Nucleus accumbens (tissue), 56 donors: ENCODE measurements at places on chromosomes 7 and 10.

DNA sequence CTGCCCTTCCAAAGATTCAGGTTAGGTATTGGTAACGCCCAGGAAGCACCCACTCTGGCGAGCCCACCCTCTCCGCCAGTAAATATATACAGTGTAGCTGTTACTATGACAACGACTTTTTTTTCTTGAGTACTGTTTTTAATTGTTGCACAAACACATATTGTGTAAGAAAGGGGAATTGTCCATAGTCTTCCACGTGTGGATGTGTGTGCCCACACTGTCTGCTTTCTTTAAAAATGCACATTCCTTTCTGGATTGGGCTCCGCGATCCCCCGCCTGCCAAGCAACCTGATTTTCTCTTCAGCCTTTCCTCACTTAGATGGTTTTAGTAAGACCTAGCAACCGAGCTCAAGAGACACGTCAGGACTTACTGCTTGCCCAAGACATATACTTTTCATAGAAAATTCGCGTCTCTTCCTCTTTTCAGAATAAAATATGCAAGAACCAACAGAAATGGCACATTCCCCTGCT, 247.8 kb downstream of the EBF3 start:
- no peak for DNase-seq

DNA sequence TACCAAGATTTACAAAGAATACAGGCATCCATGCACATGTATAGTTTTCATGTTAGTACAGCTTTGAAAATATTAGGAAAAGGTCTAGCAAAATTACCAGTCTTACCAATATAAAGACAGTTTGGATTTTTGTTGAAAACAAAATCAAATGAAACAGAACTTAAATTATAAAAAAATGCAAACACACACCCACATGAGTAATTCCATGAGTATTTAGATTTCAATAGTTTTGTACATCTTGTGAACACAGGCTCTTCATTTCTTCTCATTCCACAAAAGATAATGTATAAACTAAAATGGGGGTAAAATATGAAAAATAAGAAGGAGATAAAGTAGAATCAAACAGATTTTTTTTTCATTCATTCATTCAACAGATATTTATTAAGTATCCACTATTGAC, 682.2 kb upstream of the ANKRD30A start:
- DNase-seq, result no peak

- DNase-seq, result no peak
Measured at GRCh38 chr7:18538554-18539250, 43.2 kb downstream of the HDAC9 start.

GRCh38 chr7:106269254-106269961, 15.4 kb downstream of the NAMPT start:
- no peak for DNase-seq

GRCh38 chr7:19410106-19410505, 264.9 kb upstream of the FERD3L start:
- no peak for DNase-seq

GRCh38 chr10:61792097-61792716, 109.3 kb upstream of the ARID5B start:
- DNase-seq, result no peak

DNA sequence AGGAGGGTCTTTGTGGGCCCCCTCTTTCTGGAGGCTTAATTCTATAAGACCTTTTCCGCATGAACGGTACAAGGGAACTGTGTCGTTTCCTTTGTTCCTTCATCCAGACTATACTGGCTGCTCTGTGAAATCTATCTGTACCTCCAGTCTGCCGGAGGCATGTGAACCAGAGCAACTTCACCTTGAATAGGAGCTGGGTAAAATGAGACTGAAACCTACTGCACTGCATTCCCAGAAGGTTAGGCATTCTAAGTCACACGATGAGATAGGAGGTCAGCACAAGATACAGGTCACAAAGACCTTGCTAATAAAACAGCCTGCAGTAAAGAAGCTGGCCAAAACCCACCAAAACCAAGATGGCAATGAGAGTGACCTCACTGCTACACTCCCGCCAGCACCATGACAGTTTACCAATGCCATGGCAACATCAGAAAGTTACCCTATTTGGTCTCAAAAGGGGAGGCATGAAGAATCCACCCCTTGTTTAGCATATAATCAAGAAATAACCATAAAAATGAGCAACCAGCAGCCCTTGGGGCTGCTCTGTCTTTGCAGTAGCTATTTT, 36.8 kb upstream of the INPP5F start:
- no peak for DNase-seq

GRCh38 chr10:13068484-13068883, 31.5 kb upstream of the OPTN start:
- no peak for DNase-seq

- DNase-seq, result no peak
Measured at GRCh38 chr10:94125856-94126255, 132.1 kb downstream of the PLCE1 start.

GRCh38 chr10:91775731-91776130, 22.5 kb upstream of the TNKS2 start:
- no peak for DNase-seq

- no peak for DNase-seq
Measured at GRCh38 chr10:14385596-14386593, 55.2 kb upstream of the FRMD4A start.

- DNase-seq, result no peak
Measured at GRCh38 chr10:16735671-16736070, 81.6 kb downstream of the RSU1 start.

DNA sequence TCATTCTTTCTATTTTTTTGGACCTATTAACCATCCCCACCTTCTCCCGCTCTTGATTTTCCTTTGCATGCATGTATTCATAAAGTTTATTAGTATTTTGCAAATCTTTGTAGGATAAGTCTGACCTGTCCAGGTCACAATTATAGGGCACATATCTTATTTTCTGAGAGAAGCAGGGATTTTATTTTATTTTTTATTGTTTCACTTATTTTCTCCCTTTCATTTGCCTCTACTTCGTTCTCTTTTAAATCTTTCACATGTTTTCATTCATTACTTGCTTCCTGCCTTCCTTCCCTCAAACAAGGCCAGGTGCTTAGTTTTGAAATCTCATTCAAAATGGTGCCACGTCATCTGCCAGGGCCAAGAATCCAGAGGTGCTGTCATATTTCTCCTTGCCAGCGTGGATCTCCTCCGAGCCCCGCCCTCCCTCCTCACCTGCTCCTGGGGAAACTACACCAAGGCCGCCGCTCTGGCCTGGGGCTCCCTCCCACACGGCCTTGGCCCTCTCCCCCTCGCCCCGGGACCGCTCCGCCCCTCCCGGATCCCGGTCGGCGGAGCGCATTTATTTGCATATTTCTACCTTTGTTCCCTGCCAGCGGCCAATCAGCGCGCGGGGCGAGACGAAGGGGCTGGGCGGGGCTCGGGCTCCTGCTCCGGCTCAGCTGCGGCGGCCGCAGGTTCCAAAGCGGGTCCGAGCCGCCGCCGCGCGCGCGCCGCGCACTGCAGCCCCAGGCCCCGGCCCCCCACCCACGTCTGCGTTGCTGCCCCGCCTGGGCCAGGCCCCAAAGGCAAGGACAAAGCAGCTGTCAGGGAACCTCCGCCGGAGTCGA, at the start of gene TSPAN13:
TSPAN13 (plus strand) TSS at position 654 of the 830 bp plus-strand sequence. CDS start 213 bp downstream, outside the sequence.
- DNase-seq, result peak; percentile 48

DNA sequence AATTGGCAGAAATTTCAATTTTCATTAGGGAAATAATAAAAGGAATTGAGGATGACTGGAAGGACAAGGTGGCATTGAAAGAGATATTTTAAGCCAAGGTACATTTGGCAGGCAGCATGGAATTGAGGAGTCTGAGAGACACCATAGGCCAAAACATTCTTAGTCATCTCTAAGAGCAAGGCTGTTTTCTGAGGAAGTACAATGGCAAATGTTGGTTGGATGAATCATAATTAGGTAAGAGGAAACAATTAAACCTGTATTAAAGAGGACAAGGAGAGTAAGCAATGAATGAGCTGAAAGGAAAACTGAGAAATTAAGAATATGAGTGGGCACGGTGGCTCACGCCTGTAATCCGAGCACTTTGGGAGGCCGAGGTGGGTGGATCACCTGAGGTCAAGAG, 86.3 kb downstream of the MRPL32 start:
- DNase-seq, result no peak

GRCh38 chr10:113665806-113666354, 2.0 kb upstream of the NRAP start:
- DNase-seq, result no peak

GRCh38 chr7:157395206-157395605, 58.4 kb downstream of the DNAJB6 start:
- DNase-seq, result no peak

GRCh38 chr10:3982746-3983442, 197.9 kb upstream of the KLF6 start:
- no peak for DNase-seq

DNA sequence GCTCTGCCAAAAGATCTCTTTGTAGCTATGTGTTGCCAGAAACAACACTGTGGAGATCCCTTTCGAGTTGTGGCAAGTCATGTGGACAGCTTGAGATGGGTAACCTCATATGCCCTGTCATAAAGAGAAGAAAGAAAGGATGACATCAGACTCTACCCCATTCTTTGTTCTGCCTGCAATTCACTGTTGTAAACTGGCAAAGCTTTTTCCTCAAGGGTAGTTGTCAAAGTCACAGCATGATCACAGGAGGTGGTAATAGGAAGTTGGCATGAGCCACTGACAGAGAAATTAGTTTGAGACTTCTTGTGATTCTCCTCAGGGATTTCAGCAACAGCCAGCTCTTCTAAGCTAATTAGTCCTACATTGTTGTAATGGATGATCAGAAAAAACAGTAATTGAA, 19.4 kb upstream of the MINDY3 start:
- no peak for DNase-seq

- DNase-seq, result no peak
Measured at GRCh38 chr7:24860611-24861010, 103.3 kb upstream of the GSDME start.

- no peak for DNase-seq
Measured at GRCh38 chr7:93188870-93189634, 37.2 kb downstream of the HEPACAM2 start.

DNA sequence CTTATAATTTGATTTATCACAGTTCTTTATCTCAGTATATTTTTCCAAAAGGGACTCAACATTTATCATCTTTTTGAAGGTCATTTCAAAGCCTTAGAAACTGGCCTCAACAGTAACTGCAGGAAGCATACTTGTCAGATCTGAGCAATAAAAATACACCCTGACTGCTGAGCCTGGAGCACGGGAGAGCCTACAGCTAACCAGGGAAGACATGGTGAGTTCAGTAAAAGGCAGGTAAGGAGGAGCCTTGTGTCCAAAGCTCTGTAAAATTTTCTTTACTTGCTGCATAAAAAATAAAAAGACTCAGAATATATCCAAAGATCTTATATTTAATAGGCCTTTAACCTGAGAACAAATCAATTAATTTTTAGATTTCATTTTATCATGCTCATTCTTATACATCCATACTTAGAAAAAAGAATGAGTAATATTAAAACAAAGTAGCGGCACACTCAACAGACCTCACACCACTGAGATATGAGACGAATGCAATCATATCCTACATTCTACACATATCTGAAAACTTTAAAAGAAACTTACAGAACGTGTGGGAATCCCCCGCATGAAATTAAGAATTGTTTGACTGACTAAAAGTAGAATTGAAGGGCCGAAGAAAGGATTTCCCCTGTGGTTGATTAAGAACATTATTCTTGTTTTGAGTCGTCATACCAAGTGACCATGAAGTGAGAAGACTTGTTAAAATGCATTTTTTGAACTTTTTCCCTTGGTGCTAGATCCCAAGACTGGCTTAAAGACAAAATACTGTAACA, 296.4 kb upstream of the MKLN1 start:
- no peak for DNase-seq

- no peak for DNase-seq
Measured at GRCh38 chr10:24494236-24494635, 229.5 kb downstream of the ARHGAP21 start.

DNA sequence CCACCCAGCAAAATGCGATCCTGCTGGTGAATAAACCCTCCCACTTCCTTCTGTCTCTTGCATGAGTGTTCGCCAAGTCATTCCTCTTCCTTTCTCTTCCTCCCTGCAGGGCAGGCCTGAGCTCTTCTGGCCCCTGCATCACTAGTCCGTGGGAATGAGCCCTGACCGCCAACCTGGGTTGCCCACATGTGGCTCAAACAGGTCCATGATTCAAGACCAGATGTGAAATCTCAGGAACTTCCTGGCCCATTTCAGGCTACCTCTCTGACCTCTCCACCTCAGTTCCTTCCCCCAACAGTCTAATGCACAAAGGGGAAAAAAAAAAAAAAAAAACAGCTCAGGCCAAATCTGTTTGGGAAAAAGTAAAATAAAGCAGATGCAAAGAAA, 5.4 kb upstream of the YWHAG start:
- DNase-seq, result no peak

- DNase-seq, result no peak
Measured at GRCh38 chr7:69318794-69319193, 279.5 kb upstream of the AUTS2 start.

DNA sequence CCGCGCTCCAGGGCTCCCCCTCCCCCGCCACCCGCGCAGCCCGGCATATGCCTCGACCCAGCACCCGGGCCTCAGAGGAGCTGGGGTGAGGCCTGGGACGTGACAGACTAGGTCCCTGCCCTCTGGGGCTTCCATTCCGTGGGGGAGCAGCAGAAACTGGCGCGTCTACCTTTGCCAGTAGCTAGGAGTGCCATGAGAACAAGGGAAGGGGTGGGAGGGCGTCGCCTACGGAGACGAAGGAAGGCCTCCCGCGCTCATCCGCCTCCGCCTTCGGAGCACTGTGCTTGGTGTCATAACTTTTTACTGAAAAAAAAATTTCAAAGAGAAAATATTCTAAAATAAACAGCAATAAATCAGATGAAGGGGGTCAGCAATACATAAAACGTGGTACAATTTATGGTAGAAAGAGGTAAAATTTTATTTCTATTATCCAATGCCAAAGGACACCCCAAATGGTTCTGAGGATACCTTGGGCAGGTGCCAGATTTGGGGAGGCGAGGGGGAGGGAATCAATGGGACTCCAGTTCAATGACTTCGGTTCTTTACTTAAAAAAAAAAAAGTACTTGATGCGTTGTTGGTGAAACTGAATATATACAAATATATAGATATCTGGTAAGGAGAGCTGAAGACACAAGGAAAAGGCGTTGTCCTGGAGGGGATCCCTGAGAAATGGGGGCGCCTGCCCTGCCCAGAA, 35.1 kb upstream of the GRID1 start:
- no peak for DNase-seq

DNA sequence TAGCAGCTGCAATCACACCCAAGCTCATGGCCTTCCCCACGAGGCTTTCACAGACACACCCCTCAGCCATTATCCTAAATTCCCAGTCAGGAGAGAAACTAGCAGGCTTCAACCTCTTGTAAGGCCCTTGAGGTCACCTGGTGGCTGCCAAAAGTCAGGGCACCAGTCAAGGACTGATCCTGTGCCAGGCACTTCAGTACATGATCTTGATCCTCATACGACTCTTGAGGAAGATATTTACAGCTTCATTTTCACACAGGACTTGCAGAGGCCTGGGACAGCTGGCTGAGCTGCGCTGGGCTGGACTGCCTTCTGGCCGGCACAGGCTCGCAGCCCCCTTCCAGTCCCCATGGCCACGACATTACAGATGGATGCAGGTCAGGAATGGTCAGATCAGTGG, 8.8 kb downstream of the PDAP1 start:
- DNase-seq, result no peak

GRCh38 chr10:46230615-46231014, 56.2 kb upstream of the ANTXRL start:
- DNase-seq, result no peak

GRCh38 chr10:74050653-74051052, 52.7 kb downstream of the VCL start:
- no peak for DNase-seq

- no peak for DNase-seq
Measured at GRCh38 chr7:80359476-80359875, 152.4 kb downstream of the GNAT3 start.

- DNase-seq, result no peak
Measured at GRCh38 chr10:53491774-53492173, 719.2 kb upstream of the MBL2 start.

GRCh38 chr7:112116894-112117293, 89.3 kb downstream of the DOCK4 start:
- DNase-seq, result no peak
